Astrocyte (in vitro differentiated cells and primary cell): ENCODE measurements at places on chromosomes 4 and X. TPM values are rescaled to one million over a fixed set of nuclear protein-coding genes. Genes with fewer than 3 reads are reported as not detected.
A peak's percentile ranks its signal among the peaks of the same experiment; 100 is the strongest.

DNA sequence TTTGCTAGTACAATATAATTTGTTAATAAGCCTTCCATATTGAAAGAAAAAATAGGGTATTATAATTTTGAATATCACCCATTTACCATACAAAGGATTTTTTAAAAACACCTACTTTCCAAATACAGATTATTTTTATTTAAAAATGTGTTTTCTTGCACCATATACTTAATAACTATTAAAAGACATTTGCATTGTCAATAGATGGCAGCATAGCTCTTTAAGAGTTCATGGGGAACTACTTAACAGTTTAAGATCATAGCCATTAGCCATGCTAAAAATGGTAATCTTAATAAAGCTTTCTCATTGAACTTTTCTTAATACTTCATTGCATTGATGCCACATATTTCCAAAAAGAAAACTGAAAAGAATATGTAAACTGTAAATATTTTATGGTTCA is 1995.9 kb downstream of the C4orf33 start:
- H3K27ac ChIP-seq: no peak overlapping the region
- H3K27me3 ChIP-seq: no peaks in the 10 kb centered on the region
- H3K36me3 ChIP-seq: no peaks in the 10 kb centered on the region
- no peaks in the 10 kb centered on the region for H3K4me1 ChIP-seq
- H3K4me3 ChIP-seq: no peak overlapping the region

SLC9B1 gene
- 0.16 and 0.36 TPM in 2 replicates for total RNA-seq

- no peaks in the 10 kb centered on the region for H3K27me3 ChIP-seq
- H3K27ac ChIP-seq: no peak overlapping the region
- H3K4me3 ChIP-seq: no peak overlapping the region
These were observed 8.9 kb upstream of the CDKL2 start for GRCh38 chr4:75639124-75639695.

THAP9 gene
- 2.8 and 3.3 TPM in 2 replicates for total RNA-seq

MTMR8 gene
- 0.89 and 1.6 TPM in 2 replicates for total RNA-seq

- DNase-seq: no peak
- no peaks in the 10 kb centered on the region for H3K36me3 ChIP-seq
- H3K27me3 ChIP-seq: no peaks in the 10 kb centered on the region
- H3K4me3 ChIP-seq: no peak overlapping the region
- no peak overlapping the region for H3K27ac ChIP-seq
These were observed 81.4 kb downstream of the ANTXR2 start for GRCh38 chr4:79991601-79992000.

- no peaks in the 10 kb centered on the region for H3K36me3 ChIP-seq
- no peaks in the 10 kb centered on the region for H3K4me1 ChIP-seq
- H3K27me3 ChIP-seq: no peaks in the 10 kb centered on the region
- peak; percentile 14 for DNase-seq
- no peak overlapping the region for H3K4me3 ChIP-seq
These were observed 131.2 kb upstream of the HCCS start for GRCh38 chrX:10979956-10980355.

DNA sequence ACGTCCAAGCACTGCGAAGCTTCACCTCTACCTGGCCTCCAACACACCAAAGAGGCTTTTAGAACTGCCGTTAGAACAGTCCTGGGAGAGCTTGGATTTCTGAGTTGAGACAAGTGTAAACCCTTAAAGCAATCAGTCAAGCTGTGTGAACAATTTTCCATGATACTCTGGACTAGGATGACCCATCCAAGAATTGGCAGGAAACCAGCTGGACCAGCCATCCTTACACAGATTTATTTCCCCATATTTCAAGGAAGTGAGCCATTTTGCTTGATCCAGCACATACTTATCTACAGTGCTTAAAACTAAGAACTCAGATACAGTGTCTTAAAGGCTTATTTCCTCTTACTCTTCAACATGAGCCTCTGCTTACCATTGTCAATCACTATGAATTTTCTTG is 340.7 kb upstream of the HS3ST1 start:
- H3K36me3 ChIP-seq: no peaks in the 10 kb centered on the region
- no peaks in the 10 kb centered on the region for H3K4me1 ChIP-seq
- H3K4me3 ChIP-seq: no peak overlapping the region
- H3K27ac ChIP-seq: no peak overlapping the region

DNA sequence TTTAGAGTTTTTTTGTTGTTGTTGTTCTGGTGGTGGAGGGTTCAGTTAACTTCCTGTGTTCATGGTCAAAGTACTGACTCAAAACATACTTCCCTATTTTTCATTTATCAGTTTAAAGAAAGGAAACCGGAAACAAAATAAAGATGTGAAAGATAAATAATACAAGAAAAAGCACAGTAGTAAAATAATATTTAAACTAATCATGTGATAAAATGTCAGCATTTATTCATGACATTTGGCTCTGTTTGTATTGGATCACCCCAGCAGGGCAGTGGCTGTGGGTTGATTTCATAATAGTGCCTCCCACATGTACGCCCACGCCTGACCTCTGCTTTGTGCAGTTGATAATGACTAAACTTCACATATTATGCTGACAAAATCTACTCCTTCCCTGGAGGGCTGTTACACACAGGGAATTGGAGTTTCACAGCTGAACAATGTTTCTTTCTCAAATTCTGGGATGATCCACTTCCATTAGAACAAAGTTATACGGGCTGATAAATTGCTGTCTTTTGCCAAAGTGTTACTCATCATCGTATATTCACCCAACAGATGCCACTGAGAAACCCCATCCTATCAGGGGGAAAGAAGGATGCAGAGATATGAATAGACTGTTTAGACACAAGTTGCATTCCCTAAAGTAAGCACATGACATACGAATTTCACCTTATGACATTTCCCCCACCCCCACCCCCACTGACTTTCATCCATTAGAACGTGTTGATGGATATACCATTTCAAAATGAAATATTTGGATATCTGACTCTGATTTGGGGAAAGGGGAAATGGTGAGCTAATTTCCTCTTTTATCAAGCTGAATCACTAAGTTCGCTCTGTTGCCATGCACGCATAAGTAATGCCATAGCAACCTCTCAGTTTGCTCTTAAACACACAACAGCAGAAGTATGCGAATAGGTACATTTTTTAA is 48.3 kb downstream of the AMELX start:
- H3K27ac ChIP-seq: peak overlapping the region; percentile 86
- DNase-seq: peak; percentile 79
- peaks cover 4% of the 10 kb centered on the region for H3K4me1 ChIP-seq
- H3K4me3 ChIP-seq: peak overlapping the region; percentile 20
- no peaks in the 10 kb centered on the region for H3K36me3 ChIP-seq

DNA sequence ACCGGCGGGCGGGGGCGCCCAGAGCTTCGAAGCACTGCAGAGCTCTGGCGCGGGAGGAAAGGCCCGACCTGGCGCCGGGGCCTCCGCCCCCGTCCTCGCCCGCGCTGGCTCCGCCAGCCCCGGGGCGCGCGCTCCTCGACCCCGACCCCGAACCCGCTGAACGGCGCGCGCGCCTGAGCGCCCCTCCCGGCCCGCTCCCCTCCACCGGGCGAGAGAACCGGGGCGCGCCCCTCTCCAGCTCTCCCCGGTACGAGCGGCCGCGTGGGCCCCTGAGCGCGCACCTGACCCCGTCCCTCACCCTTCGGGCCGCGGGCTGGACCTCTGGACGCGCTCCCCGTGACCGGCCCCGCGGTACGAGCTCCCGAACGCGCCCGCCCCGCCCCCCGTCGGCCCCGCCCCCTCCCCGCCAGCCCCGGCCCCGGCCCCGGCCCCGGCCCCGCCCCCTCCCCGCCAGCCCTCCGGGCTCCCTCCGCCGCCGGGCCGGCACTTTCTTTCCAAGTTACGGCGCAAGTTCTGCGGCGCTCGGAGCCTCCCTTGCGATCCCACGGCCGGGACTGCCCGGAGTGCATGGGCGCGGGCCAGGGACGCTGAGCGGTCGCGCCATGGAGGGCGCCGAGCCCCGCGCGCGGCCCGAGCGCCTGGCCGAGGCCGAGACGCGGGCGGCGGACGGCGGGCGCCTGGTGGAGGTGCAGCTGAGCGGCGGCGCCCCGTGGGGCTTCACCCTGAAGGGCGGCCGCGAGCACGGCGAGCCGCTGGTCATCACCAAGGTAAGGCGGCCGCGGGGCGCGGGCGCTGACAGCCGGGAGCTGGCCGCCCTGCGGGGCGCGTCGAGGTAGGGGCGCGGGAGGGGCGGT is at the start of gene SHROOM2:
Gene SHROOM2, plus strand, starts transcription at position 486 of the 854 bp plus-strand sequence. Its CDS starts 117 bp downstream, at position 603.
- H3K36me3 ChIP-seq: no peaks in the 10 kb centered on the region
- peaks cover 17% of the 10 kb centered on the region for H3K27me3 ChIP-seq
- H3K4me3 ChIP-seq: peak within 1 kb of the TSS; percentile 17
- H3K4me1 ChIP-seq: no peaks in the 10 kb centered on the region
- H3K27ac ChIP-seq: no peak within 1 kb of the TSS

CCDC149 gene
- 10.2 and 13.8 TPM in 2 replicates for total RNA-seq

- H3K4me1 ChIP-seq: peaks cover 14% of the 10 kb centered on the region
- no peaks in the 10 kb centered on the region for H3K27me3 ChIP-seq
- DNase-seq: peak; percentile 82
These were observed 982 bp downstream of the PDLIM5 start for GRCh38 chr4:94452476-94453371.

GLRA2 gene
- not detected in 2 replicates for total RNA-seq

TREX2 gene
- 0.36 TPM in 1 of 2 replicates, not detected in the other for total RNA-seq

DNA sequence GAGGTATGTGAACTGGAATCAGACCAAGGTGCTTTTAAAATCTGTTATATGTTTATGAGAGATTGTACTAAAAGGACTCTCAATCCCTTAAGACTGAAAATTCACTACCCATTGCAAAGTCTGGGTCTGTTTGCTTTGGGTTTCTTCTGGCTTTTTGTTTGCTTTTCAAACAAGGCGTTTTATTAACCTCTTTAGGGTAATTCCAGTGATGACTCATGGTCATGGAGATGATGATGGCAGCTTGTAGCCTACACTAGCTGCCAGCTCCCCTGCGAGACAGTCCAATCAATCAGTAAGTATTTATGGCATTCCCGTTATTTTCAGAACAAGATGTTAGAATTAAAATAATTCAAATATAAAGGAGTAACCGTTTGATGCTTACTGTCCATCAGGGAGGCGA is 643.8 kb upstream of the FTHL17 start:
- no peak overlapping the region for H3K27ac ChIP-seq
- H3K36me3 ChIP-seq: no peaks in the 10 kb centered on the region
- H3K27me3 ChIP-seq: no peaks in the 10 kb centered on the region

GRCh38 chrX:135688137-135688536 is 25.3 kb upstream of the CT45A1 start:
- H3K4me1 ChIP-seq: no peaks in the 10 kb centered on the region
- no peak overlapping the region for H3K4me3 ChIP-seq
- H3K27me3 ChIP-seq: no peaks in the 10 kb centered on the region
- no peak overlapping the region for H3K27ac ChIP-seq

LAS1L gene
- 28.8 and 35.4 TPM in 2 replicates for total RNA-seq

DNA sequence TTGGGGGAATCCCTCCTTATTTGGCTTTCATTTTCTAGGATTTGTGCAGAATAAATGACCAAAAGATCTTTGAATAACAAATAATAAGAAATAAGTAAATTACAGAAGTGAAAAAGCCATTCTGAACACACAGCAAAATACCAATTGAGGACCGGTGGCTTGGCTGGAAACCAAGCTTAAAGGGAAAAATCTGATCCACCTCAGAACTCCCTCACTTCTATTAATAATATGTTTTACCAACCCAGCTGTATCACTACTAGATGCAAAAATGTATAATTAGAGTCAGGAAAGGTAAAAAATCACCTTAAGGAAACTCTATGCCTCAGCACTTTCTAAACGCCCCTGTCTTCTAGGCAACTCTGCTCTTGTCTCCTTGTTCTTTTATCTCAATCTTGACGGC is 77.3 kb downstream of the TSPAN5 start:
- peaks cover 9% of the 10 kb centered on the region for H3K4me1 ChIP-seq
- DNase-seq: no peak
- H3K27ac ChIP-seq: no peak overlapping the region

- H3K4me3 ChIP-seq: no peak overlapping the region
- H3K36me3 ChIP-seq: no peaks in the 10 kb centered on the region
- no peak overlapping the region for H3K27ac ChIP-seq
- H3K4me1 ChIP-seq: peaks cover 9% of the 10 kb centered on the region
- no peak for DNase-seq
- peaks cover 10% of the 10 kb centered on the region for H3K27me3 ChIP-seq
These were observed 2.2 kb downstream of the NMU start for GRCh38 chr4:55633903-55634302.

DNA sequence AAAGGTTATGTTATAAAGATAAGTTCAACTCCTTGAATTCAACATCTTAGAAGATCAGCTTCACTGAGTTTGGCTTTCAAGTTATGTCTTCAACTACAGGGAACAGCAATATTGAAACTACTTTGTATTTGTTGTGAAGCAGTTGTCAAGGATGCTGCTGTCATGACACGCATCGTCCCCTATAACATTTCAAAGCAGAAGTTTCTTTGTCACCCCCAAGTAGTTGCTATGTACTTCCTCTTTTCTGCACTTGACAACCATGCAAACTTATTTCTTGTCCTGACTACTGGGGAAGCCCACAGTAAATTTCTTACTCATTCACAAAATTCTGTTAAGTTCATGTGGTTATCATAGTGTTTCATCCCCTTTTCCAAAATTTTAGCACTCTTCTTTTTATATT is 14.3 kb downstream of the ANTXR2 start:
- no peak overlapping the region for H3K27ac ChIP-seq
- peaks cover 28% of the 10 kb centered on the region for H3K36me3 ChIP-seq
- no peaks in the 10 kb centered on the region for H3K27me3 ChIP-seq
- H3K4me3 ChIP-seq: no peak overlapping the region
- no peak for DNase-seq

GRCh38 chrX:45743081-45743533 is 542.4 kb upstream of the DIPK2B start:
- H3K4me1 ChIP-seq: peaks cover 5% of the 10 kb centered on the region
- peaks cover 28% of the 10 kb centered on the region for H3K36me3 ChIP-seq
- DNase-seq: peak; percentile 52
- no peak overlapping the region for H3K4me3 ChIP-seq
- H3K27ac ChIP-seq: peak overlapping the region; percentile 31

DNA sequence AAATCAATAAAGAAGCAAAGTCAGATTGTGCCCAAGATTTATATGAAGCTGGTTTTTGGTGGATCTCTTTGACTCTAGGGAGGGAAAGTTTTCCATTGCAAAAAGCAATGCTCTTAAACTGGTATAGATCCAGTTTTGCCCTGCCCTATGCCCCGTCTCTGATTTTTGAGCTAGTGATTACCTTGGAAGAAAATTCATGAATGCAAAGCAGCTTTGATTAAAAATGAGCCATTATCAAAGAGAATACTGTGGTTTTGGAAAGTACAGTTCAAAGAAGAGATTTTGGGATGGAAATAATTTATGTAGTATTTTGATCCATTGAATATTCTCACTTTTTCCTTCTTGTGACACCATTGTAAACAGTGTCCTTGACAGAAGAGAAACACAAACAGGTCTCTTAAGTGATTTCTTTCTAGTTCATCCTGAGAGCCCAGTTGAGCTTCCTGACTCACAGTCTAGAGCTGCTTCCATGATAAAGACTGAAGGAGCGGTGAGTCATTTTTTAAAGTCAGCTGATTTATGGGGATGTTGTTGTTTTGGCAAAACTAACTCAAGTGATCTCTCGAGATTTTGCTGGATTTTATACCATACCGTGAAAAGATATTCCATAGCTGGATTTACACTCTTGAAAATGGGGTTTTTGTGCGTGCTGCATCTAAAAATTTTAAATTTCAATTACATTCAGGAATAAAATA is 76.7 kb downstream of the AFF1 start:
- H3K4me1 ChIP-seq: peaks cover 14% of the 10 kb centered on the region
- DNase-seq: peak; percentile 90
- no peaks in the 10 kb centered on the region for H3K36me3 ChIP-seq
- no peak overlapping the region for H3K4me3 ChIP-seq
- H3K27me3 ChIP-seq: no peaks in the 10 kb centered on the region
